ENCODE measurements at places on chromosomes 4 and X.

GRCh38 chr4:10023050-10023419, 1.7 kb upstream of the SLC2A9 start:
- DNase-seq = no peak

DNA sequence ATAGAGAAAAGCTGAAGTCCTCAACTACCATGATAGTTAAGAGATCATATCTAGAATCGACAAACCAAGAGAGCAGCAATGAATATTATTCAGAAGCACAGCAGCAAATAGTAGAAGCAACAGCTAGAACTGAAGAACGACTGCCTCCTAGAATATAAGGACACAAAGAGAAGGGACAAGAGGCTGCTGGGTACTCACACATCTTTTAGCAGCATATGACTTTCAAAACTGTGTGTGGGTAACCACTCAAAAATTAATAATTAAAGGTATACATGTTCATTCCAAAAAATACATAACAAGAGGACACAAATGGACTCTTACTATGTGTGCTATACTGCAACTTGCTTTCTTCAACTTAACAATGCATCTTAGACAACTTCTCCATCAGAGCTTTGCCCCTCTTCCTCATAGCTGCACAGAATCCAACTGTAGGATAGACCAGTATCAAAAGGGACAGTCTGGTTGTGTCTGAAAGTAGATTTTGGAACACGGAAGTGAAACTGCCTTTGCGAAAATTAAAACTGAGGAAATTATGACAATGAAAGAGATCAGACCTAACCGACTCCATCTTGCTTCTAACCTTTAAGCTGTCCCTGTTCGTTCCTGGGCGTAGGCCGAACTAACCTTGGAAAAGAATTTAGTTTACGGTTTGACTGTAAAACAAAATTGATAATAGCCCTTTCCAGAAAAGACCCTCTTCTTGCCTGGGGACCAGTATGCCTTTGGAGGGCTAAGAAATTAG, 125.7 kb downstream of the SH3KBP1 start:
- DNase-seq = no peak

DNA sequence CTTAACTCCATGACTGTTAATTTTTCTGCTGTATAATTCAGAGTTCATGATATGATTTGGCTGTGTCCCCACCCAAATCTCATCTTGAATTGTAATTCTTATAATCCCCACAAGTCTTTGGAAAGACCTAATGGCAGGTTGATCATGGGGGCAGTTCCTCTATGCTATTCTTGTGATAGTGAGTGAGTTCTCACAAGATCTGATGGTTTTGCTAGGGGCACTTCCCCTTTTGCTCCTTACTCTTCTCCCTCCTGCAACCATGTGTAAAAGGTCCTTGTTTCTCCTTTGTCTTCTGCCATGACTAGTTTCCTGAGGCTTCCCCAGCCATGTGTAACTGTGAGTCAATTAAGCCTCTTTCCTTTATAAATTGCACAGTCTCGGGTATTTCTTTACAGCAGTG, 1751.9 kb downstream of the ARAP2 start:
- DNase-seq = no peak

DNA sequence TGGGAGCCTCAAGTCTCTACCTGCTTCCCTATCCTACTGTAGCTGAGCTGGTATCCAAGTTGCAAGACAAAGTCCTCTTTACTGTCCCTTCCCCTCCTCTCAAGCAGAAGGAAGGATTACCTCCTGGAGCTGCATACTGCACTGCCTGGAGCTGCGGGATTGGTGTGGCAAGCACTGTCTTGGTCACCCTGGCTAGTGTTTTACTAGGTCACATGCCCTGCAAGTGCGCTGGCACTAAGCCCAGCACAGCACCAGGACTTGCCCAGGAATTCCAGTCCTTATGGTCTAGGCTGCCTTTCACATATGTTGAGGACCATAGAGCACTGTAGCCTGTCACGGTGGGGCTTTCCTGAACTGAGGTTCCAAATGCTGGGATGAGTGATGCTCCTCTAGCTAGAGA, 227.3 kb upstream of the ZC4H2 start:
- DNase-seq = no peak

DNA sequence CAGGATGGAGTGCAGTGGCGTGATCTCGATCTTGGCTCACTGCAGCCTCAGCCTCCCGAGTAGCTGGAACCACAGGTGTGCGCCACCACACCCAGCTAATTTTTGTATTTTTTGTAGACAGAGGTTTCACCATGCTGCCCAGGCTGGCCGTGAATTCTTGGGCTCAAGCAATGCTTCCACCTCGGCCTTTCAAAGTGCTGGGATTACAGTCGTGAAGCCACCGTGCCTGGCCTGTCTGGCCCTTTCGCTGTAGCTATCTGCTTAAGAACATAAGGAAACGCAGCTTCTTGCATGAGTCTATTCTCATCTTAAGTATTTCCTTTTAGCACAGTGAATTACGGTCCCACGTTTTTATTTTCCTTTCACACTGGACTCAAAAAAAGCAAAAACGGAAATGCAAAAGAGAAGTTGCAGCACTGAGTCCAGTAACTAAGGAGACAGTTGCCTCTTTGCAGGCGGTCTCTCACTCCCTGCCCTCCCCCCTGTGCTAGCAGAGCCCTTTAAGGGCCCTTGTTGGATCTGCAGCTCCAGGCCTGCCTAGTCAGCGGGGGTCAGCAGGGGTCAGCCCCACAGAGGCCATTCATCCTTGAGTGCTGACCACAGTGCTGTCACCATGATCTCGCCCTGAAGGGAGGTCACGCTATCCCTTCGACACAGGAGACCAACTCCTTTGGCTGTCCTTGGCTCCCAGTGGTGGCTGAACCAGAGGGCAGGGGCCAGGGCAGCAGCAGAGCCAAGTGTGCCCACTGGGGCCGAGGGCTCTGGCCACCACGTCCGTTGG, 21.8 kb upstream of the TBC1D14 start:
- no peak for DNase-seq

DNA sequence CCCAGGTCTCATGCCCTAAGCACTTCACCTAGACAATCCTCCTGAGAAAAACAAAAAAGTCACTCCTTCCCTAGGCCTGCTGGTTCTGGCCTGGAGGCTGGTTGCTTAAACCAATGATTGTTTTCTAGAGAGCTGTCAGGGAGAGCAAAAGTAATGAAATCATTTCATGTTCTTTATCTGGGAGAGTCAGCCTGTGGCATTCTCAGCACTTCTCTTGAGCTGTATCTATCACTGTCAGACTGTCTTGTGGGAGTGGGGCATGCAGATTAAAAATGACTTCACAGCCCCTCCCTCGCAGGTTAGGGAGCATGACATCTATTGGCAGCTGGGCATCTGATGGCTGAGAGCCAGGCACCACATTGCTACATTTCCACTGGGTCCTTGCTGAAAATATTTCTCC, 20.4 kb upstream of the TMEM154 start:
- DNase-seq = no peak

GRCh38 chr4:174198828-174199227, 84.6 kb downstream of the FBXO8 start:
- DNase-seq = no peak

GRCh38 chr4:138609943-138610350, 367.8 kb upstream of the SLC7A11 start:
- DNase-seq = no peak

- no peak for DNase-seq
These were observed 11.6 kb upstream of the CXCL13 start for GRCh38 chr4:77593993-77594392.

GRCh38 chr4:55931833-55932232, 16.9 kb upstream of the CEP135 start:
- no peak for DNase-seq

DNA sequence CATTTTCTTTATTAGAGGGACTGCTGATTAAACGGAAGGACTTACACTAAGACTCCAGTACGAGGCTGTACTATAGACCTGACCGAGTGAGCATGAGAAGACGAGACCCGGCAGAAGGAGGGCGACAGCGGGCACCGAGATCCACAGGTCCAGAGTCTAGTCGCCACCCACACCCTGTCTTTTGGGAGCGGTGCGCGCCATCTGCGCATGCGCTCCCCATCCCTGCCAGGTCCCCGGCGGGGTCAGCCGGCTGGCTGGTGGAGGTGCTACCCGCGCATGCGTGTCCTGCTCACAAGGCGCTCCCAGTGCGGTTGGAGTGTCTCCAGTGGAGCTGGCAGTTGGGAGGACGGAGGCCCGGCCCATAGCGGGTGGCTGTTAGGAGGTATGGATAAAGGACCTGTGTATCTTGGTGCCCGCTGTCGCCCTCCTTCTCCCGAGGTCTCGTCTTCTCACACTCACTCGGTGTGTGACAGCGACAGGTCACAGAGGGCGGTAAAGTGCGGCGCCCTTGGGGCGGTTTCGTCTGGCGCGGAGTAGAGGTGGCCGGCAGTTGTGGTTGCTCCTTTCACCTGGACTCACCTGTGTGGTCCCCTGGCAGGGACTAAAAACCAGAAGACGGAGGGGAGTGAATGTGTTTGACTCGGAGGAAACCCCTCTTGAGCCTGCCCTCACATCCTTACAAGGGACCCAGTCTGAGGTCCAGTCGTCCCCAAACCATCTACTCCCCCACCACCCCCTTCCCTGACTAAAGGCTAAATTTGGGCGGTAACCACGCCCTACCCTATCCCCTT, 7.6 kb upstream of the HSD17B10 start:
- DNase-seq = peak; percentile 32

DNA sequence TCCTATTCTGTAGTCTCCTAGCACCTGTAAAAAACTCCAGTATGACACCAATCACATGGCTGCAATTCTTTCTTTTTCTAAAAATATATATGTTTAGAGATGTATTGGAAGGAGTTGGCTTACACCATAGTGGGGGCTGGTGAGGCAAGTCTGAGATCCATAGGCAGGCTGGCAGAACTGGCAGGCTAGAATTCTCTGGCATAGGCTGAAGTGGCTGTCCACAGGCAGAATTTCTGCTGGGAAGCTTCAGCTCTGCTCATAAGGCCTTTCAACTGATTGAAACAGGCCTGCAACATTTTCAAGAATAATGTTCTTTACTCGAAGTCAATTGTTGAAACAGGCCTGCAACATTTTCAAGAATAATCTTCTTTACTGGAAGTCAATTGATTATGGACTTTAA, 37.0 kb downstream of the FGF2 start:
- no peak for DNase-seq

GRCh38 chr4:151296227-151296626, 19.3 kb downstream of the PRSS48 start:
- no peak for DNase-seq

DNA sequence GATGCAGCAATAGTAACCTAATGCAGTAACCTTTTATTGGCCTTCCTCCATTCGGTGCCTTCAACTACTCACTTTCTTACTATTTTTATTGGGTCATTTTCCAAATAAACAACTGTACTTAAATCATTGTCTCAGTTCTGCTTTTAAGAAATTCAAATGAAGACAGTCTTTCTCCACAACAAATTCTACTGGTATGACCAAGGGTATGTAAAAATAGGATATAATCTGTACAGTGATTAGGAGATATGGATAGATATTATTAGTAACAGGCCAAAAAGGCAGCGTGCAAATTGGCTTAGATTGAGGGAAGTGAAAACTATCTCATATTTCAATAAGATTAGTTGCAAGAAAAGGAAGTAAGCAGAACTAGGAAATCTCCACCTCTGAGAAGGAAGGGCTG, 177.4 kb upstream of the PPP1R2C start:
- no peak for DNase-seq

DNA sequence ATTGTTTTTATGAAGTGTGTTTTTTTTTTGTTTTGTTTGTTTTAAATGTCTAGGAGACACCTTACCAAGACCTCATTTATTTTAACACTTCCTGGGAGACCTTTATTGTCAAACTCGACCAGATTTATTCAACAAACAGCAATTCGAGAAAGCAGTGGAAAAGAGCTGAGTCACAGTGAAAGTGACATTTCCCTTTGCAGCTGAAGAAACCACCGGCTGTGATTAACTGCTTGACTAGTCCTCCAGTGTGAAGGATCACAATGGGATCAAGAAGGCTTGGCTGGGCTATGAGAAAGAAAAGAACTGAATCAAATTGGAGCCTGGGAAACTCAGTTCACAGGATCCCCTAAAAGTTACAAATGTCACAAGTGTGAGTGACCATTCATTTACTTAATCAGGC, 11.9 kb upstream of the ADH7 start:
- no peak for DNase-seq

DNA sequence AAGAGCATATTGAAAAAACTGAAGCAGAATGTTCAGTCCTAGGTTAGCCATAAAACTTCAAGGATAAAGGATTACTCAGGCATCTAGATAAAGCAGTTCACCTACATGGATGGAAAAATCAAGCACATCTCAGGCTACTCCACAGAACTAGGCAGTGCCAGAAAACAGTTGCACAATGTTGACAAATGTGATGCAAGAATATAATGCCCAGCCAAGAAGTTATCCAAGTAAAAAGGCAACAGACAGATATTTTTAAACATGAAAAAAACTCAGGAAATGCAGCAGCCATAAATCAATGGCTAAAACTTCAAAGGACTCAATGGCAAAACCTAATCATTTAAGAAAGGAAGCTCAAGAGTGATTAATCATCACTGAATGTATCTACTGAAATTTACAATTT, 456.0 kb upstream of the FAM241A start:
- no peak for DNase-seq

DNA sequence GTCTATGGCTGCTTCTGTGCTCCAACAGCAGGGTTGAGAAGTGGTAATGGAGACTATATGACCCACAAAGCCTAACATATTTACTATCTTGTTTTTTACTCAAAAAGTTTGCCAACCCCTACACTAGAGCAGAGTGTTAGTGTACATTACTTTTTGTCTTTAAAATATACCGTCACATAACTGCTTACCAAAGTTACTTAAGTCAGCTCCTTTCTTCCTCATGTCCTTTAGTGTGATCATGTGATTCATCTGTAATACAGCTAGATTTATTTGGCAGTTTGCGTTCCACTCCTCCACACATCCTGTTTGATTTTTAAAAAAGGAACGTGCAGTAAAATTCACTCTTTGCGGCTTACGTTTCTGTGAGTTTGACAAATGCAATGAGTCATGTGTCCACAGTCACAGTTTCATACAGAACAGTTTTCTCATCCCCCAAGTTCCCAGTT, 162.4 kb upstream of the GPRIN3 start:
- no peak for DNase-seq

GRCh38 chr4:184782731-184783373, 42.9 kb downstream of the ACSL1 start:
- no peak for DNase-seq

DNA sequence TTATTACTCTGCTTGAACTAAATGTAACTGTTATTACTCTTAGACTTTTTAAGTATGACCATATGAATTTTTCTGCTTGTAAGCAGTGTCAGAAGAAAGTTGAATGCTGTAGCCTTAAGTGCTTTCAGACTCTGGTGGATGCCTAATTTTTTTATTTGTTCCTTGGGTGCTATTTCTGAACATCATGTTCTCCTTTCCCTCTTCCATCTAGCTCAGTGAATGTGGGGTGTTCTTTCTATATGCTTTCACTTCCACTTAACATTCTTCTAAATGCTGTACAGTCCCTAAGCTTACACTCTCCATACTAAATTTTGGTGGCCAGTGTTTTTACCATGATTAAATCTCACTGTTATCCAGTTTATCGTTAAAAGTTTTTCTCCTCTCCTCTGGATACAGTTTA, 3.6 kb downstream of the DCK start:
- DNase-seq = peak; percentile 11

All from hippocampal formation (tissue), 2 donors.